A549 treated with Mapracorat at 1 μM for 4 hours (cell line): ENCODE measurements at places on chromosomes 6 and 20. TPM values are rescaled to one million over a fixed set of nuclear protein-coding genes. Genes with fewer than 3 reads are reported as not detected.

WFDC12 gene
- total RNA-seq: not detected in 5 replicates

CYP24A1 gene
- 91.5 to 166 TPM (median 140 TPM) in 5 replicates for total RNA-seq

ZBTB22 gene
- total RNA-seq: 2.3 to 4.2 TPM (median 3.1 TPM) in 5 replicates

TNFAIP3 gene
- total RNA-seq: 20.2 to 30.8 TPM (median 21.2 TPM) in 5 replicates

SH3BGRL2 gene
- 0.19 to 0.34 TPM (median 0.26 TPM) in 5 replicates for total RNA-seq

RIN2 gene
- total RNA-seq: 22.4 to 24.4 TPM (median 22.9 TPM) in 5 replicates

LY6G6D gene
- not detected in 5 replicates for total RNA-seq

MCCD1 gene
- not detected in 5 replicates for total RNA-seq

CPXM1 gene
- total RNA-seq: not detected in 5 replicates

OPN5 gene
- not detected in 5 replicates for total RNA-seq

TPD52L1 gene
- total RNA-seq: 47.3 to 52.0 TPM (median 47.9 TPM) in 5 replicates

EGFL8 gene
- total RNA-seq: 0.82 to 2.3 TPM (median 1.5 TPM) in 5 replicates

MAFB gene
- 0.11 to 0.23 TPM (median 0.13 TPM) in 5 replicates for total RNA-seq

DSP gene
- 33.2 to 49.8 TPM (median 44.1 TPM) in 5 replicates for total RNA-seq

SLC22A16 gene
- not detected in 5 replicates for total RNA-seq

SLA2 gene
- total RNA-seq: 0.05 to 0.12 TPM (median 0.08 TPM) in 5 replicates

POU5F1 gene
- 7.2 to 14.5 TPM (median 10.3 TPM) in 5 replicates for total RNA-seq

ZC2HC1B gene
- total RNA-seq: not detected in 5 replicates

SLC32A1 gene
- total RNA-seq: not detected in 5 replicates

HNF4A gene
- total RNA-seq: 14.6 to 20.3 TPM (median 19.1 TPM) in 5 replicates

ADGRF4 gene
- 11.9 to 15.7 TPM (median 13.3 TPM) in 5 replicates for total RNA-seq

FOXQ1 gene
- 3.5 to 5.5 TPM (median 5.2 TPM) in 5 replicates for total RNA-seq

BCAS1 gene
- 0.39 to 0.65 TPM (median 0.43 TPM) in 5 replicates for total RNA-seq

CLPSL1 gene
- total RNA-seq: not detected in 5 replicates

LTB gene
- total RNA-seq: 0.35 to 0.88 TPM (median 0.51 TPM) in 5 replicates

BANF2 gene
- not detected in 5 replicates for total RNA-seq

SRMS gene
- total RNA-seq: 0.10 to 0.16 TPM in 2 of 5 replicates, not detected in the others

MAP3K4 gene
- total RNA-seq: 11.7 to 13.6 TPM (median 12.2 TPM) in 5 replicates

FAM209B gene
- 0.22 to 0.67 TPM (median 0.34 TPM) in 5 replicates for total RNA-seq

RNF182 gene
- total RNA-seq: 3.2 to 3.6 TPM (median 3.4 TPM) in 5 replicates

AAR2 gene
- 40.1 to 43.3 TPM (median 41.5 TPM) in 5 replicates for total RNA-seq

RIMS4 gene
- total RNA-seq: 1.3 to 2.0 TPM (median 1.6 TPM) in 5 replicates

CST4 gene
- total RNA-seq: not detected in 5 replicates

SASH1 gene
- total RNA-seq: 2.2 to 3.8 TPM (median 2.4 TPM) in 5 replicates

TMC2 gene
- total RNA-seq: not detected in 5 replicates

TMEM170B gene
- 0.61 to 0.85 TPM (median 0.67 TPM) in 5 replicates for total RNA-seq

OR2B6 gene
- 0.17 to 0.30 TPM in 2 of 5 replicates, not detected in the others for total RNA-seq

TXLNB gene
- not detected in 5 replicates for total RNA-seq

CDSN gene
- total RNA-seq: 0.05 TPM in 1 of 5 replicates, not detected in the others

TRIM40 gene
- not detected in 5 replicates for total RNA-seq

C6orf163 gene
- 0.18 to 0.46 TPM (median 0.24 TPM) in 3 of 5 replicates, not detected in the others for total RNA-seq

HLA-DRA gene
- not detected in 5 replicates for total RNA-seq

COL12A1 gene
- 4.6 to 6.7 TPM (median 5.5 TPM) in 5 replicates for total RNA-seq

KCNQ5 gene
- 1.2 to 1.7 TPM (median 1.5 TPM) in 5 replicates for total RNA-seq

ZNF311 gene
- total RNA-seq: 0.10 to 0.29 TPM (median 0.18 TPM) in 5 replicates

LAMA2 gene
- total RNA-seq: 0.30 to 1.2 TPM (median 0.51 TPM) in 5 replicates

ASIP gene
- total RNA-seq: not detected in 5 replicates

SCUBE3 gene
- total RNA-seq: 0.03 to 0.07 TPM (median 0.05 TPM) in 5 replicates

ANKRD66 gene
- total RNA-seq: not detected in 5 replicates

ULBP1 gene
- total RNA-seq: 0.57 to 1.0 TPM (median 0.75 TPM) in 5 replicates

LBP gene
- total RNA-seq: 0.98 to 1.9 TPM (median 1.2 TPM) in 5 replicates
